ENCODE measurements at places on chromosomes 3 and 15.

DNA sequence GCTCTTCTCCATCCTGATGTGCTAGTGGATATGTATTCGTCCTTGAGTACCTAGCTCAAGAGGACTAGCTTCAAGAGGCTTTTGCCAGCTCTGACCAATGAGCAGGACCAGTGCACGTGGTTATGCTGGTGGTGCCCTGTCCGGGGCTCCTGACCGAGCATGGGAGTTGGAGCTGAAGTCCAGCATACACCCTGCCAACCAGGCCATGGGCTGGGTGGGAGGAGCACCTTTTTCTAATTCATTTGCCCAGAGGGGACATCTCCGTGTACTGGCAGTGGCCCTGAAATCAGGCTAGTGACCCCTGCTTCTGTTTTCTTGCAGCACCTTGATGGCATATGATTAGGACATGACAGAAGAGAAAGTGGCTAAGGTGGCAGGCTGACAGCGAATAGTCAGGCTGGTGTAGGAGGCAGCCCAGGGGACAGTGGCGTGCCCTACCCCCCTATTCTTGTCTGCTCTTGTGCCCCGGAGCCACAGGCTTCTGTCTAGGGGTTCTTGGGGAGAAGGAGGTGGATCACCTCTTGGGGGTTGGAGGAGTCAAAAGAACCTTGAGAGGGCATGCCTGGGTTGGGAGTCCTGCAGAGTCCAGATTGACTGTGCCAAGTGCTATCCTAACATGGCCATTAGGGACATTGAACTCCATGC, 16.5 kb downstream of the PODXL2 start:
- no peak for DNase-seq

DNA sequence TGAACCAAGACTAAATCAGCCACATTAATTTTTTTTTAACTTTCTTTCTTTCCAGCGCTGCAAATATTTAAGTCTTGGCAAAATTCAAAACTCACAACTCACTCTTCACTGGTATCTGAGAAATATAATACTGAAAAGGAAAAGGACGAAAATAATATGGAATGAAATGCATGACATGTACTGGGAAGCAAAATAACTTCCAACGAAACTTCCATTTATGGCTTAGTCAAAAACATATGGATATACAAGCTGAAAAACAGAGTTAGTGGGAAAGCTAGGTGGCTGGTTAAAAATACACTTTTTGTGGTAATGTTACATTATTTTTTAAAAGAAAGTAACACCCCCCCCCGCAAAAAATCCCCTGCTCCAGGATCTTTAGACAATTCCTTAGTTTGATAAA, 86.1 kb downstream of the TM4SF4 start:
- no peak for DNase-seq

DNA sequence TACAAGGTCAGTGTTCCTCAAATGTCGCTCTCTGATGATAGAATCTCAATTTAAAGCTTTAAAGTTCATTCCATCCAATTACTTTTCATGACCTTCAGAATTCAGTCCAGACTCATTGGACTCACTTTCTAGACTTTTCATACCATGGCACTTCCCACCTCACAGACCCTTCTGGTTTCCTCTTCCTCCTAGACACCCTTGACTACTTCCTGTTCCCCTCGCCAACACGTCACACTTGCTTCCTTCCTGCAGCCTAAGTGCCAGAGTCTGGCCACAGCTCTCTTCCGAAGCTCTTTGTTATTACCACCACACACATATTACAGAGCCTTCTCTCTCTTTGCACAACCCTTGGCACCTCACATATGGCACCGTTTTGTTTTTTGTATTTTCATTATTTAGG, 59.1 kb upstream of the UMPS start:
- no peak for DNase-seq

DNA sequence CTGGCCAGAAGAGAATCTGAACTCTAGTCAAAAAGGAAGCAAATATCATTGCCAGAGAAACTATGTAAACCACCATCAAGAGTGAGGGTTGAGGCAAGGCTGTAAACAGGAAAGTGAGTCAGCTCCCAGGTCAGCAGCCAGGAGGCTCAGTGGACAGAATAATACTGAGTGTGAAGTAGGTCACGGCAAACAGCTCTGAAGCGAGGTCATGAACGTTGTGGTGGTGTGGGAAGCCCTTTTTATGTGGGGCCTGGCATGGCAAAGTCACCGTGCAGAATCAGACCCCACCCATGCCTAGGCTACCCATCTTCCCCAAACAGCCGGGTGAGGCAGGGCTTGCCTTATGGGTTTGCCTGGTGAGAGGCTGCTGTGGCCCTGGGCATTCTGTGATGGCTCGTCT, 43.9 kb downstream of the THBS1 start:
- DNase-seq = peak; percentile 42

DNA sequence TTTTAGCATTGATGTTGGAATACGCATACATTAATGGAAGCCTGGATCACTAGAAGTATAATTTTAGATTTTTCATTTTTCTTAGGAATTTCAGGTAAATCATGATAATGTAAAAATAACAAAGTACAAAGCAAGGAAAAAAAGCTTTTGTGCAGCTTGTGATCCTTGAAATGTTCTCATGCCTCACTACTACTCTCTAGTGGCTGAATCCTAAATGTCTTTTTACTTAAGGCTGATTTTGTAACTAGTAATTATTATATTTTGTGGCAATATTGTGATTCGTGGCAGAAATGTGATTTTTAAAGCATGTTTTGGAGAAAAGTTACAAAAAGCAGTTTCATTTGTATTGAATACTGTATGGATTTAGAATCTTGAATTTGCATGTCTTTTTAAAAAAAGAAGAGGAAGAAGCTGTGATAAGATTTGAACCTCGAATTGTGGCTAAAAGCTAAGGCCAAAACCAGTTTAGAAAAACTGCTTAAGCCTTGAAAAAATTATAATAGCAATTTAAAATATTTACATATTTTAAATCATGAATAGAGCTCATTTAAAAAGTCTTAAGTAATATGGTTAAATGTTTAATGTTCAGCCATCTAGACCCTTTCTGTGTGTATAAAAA, 39.0 kb downstream of the U2SURP start:
- no peak for DNase-seq

- DNase-seq = no peak
Measured at GRCh38 chr3:85539232-85539631, 580.4 kb downstream of the CADM2 start.

GRCh38 chr3:106810300-106810875, 566.9 kb upstream of the CCDC54 start:
- DNase-seq = no peak

GRCh38 chr15:35741881-35742280, 195.9 kb upstream of the DPH6 start:
- no peak for DNase-seq

DNA sequence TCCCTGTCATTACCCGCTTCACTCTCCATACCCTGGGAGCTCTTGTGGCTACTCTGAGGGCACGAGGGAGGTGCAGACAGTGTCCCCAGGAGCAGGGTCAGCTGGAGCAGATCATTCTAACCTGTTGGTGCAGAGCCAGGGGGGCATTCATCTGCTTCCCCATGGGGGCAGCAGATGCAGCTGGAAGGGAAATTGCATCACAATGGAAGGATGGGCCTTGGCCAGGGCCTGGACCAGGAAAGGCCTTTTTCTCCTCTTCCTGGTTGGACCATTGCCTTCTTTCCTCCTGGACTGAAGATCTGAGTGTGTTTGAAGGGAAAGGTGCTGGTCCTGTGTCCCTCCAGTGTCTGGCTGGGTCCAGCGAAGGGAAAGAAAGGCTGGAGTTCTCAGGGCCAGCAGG, 55.7 kb downstream of the EPHB1 start:
- no peak for DNase-seq

DNA sequence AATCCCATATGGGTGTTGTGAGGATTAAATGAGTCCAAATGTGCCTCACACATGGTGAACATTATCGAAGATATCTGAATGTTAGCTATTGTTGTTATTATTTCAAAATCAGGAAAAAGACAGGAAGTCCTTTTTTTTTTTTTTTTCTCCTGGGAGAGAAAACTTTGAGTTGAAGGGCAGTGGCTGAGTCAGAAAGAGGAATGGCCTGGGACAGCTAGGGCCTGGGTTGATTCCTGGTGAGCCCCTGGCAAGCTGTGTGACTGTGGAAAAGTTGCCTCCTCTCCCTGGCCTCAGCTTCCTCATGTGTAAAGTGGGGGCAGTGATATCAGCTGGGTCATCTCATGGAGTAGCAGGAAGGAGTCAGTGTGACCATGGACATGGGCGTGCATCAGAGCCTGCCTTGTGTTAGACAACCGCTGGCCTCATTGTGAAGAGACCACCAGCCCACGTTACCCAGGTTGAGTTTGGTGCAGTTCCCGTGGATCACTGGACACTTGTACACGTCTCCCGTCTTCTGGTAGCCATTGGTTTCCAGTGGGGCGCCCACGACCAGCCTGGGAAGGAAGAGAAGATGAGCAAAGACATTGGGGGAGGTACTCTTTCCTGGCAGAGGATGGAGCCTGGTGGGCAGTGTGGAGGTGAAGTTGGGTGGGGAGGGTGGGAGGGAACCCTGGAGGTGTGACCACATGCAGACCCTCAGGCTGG, 63.1 kb downstream of the ITGA11 start:
- no peak for DNase-seq

- no peak for DNase-seq
Measured at GRCh38 chr3:184082465-184082864, 14.4 kb upstream of the HTR3E start.

- DNase-seq = no peak
Measured at GRCh38 chr3:188584958-188585689, 431.2 kb downstream of the LPP start.

- DNase-seq = no peak
Measured at GRCh38 chr3:165404357-165405027, 208.3 kb upstream of the SLITRK3 start.

- no peak for DNase-seq
Measured at GRCh38 chr3:138220788-138221187, 33.7 kb downstream of the ARMC8 start.

- DNase-seq = no peak
Measured at GRCh38 chr3:44883213-44883955, 9.0 kb downstream of the TGM4 start.

DNA sequence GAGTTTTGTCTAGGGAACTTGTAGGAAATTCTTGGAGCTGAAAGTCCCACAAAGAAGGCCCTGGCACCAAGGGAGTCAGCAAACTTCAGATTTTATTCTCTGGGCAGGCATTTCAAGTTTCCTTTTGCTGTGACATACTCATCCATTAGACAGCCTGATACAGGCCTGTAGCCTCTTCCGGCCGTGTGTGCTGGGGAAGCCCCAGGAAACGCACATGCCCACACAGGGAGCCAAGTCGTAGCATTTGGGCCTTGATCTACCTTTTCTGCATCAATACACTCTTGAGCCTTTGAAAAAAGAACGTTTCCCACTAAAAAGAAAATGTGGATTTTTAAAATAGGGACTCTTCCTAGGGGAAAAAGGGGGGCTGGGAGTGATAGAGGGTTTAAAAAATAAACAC, 15.0 kb downstream of the TIGIT start:
- peak; percentile 67 for DNase-seq

GRCh38 chr3:123833398-123833785, 50.7 kb downstream of the MYLK start:
- no peak for DNase-seq

GRCh38 chr15:73298522-73299245, 70.1 kb downstream of the HCN4 start:
- DNase-seq = no peak

DNA sequence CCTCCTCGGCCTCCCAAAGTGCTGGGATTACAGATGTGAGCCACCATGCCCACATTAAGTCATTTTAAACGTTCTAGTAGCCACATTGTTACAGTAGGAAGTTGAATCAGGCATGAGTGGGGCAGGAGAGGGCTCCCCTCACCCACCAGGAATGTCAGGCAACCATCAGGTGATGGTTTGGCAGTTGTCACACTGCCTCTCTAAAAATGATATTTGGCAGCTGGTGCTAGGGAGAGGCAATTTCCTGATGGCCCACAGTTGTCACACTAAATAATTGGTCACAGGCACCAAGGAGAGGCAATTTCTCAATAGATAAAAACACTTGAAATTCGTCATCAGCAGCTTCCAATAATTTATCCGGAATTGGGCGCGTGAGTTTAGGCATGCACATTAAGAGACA, 79.2 kb upstream of the ABHD2 start:
- DNase-seq = no peak

DNA sequence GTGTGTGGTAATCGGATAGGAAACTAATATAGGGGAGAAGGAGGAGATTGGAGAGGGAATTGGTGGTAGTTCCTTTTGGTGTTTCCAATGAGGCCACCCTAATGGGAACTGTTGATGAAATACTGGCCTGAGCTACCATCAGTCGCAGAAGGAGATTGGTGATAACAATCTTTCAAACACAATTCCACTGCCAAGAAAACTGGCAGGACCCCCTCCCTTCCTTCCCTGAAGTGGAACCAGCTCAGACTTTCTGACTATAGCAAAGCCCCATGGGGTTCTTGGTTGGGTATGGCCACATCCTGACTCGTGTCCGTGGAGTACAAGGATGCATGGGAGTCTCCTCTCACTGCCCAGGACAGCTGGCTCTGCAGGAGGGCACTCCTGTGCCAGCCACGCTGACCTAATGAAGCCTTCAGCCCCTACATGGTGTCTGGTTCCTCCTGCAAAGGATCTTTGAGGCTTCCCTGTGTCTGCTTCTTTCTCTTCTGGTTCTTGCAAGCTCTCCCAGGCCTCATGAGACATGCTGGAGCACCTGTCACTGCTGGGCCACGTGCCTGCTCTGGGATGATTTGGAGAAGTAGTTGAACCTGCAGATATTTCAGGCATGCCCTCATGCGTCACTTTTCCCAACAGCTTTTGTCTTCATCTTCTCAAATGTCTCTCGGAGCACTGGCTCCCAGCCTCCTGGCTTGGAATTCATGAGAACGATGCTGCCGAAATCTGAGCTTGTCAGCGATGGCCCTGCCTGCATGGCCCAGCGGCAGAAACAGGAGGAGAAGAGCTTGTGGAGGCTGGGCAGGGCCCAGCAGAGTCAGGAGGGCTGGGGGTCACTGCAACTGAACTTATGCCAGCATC, 90.0 kb upstream of the ADPGK start:
- no peak for DNase-seq

GRCh38 chr15:39502082-39502447, 78.8 kb upstream of the THBS1 start:
- DNase-seq = no peak

DNA sequence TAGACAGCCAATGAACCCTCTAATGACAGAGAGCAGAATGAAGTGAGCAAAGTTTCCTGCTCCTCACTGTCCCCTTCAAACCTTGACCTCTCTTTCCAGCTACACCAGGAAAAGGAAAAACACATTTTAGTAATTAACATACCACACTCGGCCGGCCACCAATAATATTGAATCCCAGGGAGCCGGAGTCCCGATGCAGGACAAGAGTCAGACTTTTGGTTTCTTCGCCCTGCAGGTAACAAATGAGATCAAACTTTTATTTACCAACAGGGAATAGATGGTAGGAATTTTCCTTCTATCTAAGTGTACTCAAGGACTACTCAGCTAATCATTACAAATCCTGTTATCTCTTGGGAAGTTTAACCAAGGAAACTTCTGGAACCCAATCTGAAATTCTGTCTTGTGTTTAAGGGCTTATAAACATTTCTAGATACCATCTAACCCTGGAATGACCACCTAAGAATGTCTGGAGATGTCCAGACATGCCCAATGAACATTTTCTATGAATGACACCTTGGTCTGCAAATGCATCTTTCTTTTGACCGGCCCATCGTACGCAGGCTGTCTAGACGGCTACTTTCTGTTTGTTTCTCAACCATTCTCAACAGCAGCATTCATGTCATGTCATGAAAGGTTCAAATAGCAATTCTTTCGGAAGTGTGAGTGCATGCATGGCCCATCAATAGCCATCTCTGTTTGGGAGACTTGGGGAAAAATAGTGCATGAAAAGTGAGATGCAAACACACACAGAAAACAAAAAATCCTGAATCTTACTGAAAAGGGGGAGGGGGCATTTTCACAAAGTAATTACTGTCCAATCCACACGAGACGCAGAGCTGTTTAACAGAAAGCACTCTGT, 16.1 kb downstream of the PDZRN3 start:
- no peak for DNase-seq
